ENCODE measurements at places on chromosomes 16 and 17.
A peak's percentile ranks its signal among the peaks of the same experiment; 100 is the strongest.

GRCh38 chr16:3689731-3690130 lies 27.6 kb downstream of the TRAP1 start:
- DNase-seq: no peak

GRCh38 chr17:68182011-68182306 lies 65.9 kb upstream of the AMZ2 start:
- DNase-seq: no peak

- DNase-seq: no peak
Measured at GRCh38 chr17:81418710-81419318, 23.6 kb downstream of the BAHCC1 start.

DNA sequence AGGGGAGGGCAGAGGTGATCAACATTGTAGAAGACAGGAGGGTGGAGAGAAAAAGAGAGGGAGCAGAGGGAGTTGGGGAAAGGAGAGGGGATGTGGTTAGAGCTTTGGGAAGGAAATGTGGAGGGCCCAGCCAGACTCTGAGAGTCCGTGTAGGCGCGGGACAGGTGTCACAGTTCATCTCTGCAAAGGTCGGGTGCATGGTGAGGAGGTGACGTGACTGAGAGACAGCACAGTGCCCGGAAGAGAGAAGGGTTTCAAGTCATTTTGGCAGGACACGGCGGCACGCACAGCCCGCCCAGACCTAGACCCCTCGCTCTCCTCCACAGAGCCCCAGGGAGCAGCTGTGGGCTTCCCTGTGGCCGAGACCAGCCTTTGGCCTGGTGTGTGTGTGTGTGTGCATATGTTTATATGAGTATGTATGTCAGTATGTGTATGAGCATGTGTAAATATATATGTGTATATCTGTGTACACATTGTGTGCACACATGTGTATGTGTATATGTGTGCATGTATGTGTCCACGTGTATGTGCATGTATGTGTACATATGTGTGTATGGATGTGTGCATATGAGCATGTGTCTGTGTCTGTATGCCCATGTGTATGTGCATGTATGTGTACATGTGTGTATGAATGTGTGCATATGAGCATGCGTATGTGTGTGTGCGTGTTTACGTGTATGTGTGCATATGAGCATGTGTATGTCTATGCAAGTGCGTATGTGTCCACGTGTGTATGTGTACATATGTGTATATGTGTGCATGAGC lies 104.6 kb downstream of the SEC14L1 start:
- no peak for DNase-seq

DNA sequence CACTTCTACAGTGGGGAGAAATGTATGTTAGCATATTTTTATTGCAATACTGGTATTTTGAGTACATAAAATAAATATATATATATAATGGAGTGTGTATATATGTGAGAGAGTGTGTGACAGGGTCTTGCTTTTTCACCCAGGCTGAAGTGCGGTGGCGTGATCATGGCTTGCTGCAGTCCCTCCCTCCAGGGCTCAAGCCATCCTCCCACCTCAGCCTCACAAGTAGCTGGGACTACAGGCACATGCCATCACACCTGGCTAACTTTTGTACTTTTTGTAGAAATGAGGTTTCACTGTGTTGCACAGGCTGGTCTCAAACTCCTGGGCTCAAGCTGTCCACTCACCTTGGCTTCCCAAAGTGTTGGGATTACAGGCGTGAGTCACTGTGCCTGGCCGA lies 4.1 kb downstream of the CYLD start:
- DNase-seq: no peak

DNA sequence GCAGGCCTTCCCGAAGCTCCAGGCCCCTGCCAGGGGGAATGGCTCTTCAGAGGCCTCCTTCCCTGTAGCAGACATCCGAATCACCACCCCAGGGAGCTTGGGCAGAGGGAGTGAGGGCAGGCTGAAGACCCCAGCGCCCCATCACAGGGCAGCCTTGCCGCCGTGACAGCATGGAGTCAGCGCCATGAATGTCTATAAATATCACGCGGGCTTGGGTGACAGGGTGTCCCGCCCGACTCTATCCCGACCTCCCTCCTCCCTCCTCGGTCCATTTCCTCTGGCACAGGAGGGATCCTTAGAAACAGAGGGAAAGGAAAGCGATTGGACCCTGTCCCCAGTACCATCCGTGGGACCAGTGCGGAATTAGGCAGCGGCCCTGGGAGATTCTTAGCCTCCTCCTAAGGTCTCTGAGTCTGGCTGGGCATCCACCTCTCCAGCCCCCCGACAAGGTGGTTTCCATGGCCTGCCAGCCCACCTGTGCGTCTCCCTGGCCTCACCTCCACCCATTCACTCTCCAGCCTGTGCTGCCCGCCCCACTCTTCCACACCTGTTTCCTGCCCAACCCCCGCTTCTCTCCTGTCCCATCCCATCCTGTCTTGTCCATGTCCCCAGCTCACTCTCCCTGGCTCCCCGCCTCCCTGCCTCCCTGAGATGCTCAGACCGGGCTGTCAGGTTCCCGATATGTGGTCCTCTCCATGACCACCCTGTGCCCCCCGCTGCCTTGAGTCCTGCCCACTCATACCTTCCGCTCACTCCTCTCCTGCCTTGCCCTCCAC lies 5.1 kb downstream of the ATP2A1 start:
- DNase-seq: no peak

DNA sequence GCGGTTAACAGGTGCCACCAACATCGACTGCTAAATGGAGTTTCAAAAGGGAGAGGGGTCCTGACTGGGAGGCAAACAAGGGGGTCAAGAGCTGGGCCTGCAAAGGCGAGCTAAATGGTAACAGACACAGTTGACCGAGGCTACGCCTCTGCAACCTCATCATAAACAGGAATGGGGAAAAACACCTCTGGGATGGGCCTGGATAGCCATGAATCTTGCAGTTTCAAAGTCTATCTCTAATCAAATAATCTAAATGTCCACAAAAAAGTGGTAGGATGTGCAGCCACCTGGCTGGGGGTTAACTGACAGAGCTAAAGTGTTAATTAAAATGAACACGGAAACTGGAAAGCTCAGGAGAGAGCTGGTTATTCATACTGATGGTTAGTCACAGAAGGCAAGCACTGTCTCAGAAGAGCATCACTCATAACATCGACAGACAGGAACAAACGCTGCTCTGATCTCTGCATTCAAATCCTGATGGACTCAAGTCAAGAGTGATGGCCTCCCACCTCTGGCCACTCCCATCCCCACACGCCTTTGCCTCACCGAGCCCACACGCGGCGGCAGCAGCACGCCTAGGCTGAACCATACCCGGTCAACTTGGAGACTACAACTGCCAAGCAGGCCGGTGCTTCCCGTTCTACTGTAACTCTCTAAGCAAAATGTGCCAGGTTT lies 56.3 kb downstream of the CREBBP start:
- DNase-seq: no peak

DNA sequence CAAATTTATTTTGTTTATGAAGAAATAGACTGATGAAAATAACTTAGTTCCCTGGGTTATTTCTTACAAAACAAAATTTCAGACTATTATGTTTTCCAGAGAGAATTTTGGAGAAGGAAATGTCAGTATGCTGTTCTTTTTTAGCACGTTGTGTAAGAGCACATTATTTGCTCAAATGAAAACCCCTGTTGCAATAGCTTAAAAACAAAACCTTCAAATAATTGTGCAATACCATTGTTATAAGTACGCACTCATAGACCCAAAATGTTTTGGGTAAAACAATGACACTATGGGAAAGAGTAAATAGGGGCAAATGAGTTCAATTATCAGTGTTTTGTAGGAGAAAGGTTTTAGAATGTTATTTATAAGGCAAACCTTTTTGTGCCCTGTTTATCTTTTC lies 18.2 kb downstream of the VMP1 start:
- DNase-seq: no peak

GRCh38 chr16:70359552-70359951 lies 12.8 kb downstream of the DDX19A start:
- no peak for DNase-seq

DNA sequence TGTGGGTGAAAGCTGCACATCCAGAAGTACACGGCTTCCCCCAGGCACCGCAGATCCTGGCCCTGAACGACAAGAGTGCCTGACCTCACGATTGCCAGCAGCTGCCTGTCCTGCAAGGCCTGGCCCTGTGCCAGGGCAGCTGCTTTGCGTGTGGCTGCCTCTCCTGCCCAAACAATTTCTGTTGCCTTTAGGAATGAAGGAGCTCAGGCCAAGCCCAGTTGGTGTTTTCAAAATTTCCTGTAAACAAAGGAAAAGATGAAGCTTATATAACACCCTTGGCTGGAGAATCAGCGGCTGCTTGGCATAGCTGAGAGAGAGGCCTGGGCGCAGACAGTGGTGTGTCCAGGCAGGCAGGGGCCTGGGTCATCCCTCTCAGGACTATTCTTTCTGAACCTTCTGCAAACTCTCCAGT lies 11.7 kb upstream of the SLC47A2 start:
- DNase-seq: peak; percentile 85

GRCh38 chr16:73010150-73010676 lies 37.7 kb downstream of the ZFHX3 start:
- DNase-seq: no peak

GRCh38 chr17:62718429-62718828 lies 89.7 kb downstream of the MARCHF10 start:
- no peak for DNase-seq

GRCh38 chr17:80517641-80518040 lies 27.0 kb upstream of the RPTOR start:
- DNase-seq: no peak

- no peak for DNase-seq
Measured at GRCh38 chr17:80441133-80441578, 26.2 kb downstream of the ENDOV start.

- no peak for DNase-seq
Measured at GRCh38 chr16:68798398-68798797, 44.9 kb upstream of the TANGO6 start.

DNA sequence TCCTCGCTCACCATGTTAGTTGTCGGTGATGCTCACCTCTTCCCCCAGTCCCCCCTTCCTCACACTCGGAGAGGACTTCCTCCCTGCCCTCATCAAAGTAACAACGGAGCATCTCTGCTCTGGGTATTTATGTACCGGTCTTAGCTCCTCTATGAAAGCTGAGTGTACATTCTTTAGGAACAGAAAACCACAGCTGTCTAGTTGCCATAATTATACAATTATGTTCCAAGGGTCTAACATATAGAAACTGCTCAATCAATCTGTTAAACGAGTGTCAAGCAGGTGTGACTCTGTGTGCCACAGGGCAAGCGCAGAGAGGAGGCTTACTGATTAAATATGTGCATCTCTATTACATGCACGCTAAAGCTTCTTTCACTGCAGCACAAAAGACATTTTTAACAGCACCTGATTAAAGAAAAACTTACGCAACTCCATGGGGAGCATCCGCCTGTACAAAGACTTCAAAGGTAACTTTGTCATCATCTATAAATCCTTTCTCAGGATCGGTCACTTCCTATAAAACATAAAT lies 37.8 kb downstream of the LITAFD start:
- DNase-seq: no peak

GRCh38 chr17:66233023-66233753 lies 4.0 kb upstream of the APOH start:
- no peak for DNase-seq

DNA sequence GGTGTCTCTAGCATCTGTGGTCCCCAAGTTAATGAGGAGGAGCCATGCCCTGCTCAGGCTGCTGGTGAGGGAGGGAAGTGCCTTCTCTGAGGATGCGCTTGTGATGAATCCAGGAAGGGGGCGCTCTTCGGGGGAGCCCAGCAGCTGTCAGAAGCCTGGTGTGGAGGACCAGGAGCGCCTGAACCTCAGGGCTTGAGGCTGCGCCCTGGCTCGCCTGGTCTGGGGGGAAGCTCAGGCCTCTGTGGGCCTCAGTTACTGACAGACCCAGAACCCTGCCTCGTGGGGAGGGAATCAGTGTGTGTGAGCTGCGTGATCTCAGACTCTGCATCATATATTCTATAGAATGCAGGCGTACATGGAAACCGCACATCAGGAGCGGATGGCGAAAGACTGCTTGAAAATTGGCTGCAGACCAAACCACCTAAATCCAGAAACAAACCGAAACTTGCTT lies 126.1 kb downstream of the SEC14L1 start:
- peak; percentile 57 for DNase-seq

DNA sequence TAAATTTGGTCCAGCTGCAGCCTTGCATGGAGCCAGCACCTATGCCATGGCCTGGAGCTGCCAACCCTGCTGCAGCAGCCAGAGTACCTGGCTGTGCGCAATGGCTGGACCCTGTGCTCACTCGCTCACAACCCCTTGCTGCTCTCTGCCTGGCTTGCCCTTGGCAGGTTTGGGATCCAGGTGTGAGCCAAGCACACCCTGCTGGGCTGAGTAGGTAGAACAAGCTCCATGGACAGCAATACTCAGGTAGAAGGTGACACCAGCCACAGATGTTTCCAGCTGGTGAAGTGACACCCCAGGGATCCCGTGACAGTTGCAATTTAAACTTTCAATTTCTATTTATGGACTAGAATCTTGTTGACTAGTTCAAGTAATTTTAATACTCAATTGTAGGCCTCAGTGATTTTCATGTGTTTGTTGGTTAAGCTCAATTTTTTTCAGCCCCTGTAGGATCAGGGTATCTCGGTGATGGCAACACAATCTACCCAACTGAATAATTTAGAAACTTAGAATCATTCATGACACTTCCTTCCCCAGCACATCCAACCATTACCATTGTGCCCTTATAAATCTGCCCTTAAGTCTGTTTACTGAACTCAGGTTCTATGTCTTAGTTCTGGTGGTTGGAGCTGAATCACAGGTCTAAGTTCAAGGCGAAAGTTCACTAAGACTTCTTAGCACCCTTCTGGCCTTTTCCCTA lies 480.0 kb downstream of the PMP22 start:
- no peak for DNase-seq

DNA sequence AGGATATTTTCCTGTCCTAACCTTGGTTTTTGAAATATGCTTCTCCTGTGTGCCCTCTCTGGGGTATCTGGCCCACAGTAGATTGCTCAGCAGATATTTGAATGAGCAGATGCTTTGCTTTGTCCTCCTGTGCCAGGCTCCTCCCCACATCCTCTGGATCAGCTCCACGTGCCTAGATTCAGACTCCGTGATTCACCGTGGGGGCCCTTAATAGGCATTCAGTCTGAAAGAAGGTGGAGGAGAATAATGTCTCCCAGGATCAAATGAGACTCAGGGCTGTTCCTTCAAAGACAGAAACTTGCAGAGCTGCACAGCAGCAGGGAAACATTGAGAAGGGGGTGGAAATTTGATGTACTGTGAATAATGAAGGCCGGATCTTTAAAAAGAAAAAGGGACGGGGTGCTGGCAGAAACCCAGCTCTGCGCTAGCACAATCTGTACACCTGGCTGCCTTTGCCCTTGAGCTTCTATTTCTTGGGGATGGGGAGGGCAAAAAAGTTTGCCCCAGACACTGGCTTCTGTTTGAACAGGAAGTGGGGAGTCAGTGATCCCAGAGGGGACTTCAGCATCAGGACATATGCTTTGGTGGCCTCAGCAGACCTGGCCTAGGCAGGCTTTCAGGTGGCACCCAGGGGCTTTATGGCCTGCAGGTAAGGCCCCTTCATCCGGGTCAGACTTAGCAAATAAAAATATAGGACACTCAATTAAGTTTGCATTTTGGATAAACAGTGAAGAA lies 15.9 kb upstream of the SLC12A3 start:
- no peak for DNase-seq
